Stimulated activated CD4-positive, alpha-beta T cell treated with anti-CD3 and anti-CD28 coated beads, TNF-alpha, amount 100 ng/mL, for 4 hours (primary cell): ENCODE measurements at places on chromosomes 6 and 20.
A peak's percentile ranks its signal among the peaks of the same experiment; 100 is the strongest.

DNA sequence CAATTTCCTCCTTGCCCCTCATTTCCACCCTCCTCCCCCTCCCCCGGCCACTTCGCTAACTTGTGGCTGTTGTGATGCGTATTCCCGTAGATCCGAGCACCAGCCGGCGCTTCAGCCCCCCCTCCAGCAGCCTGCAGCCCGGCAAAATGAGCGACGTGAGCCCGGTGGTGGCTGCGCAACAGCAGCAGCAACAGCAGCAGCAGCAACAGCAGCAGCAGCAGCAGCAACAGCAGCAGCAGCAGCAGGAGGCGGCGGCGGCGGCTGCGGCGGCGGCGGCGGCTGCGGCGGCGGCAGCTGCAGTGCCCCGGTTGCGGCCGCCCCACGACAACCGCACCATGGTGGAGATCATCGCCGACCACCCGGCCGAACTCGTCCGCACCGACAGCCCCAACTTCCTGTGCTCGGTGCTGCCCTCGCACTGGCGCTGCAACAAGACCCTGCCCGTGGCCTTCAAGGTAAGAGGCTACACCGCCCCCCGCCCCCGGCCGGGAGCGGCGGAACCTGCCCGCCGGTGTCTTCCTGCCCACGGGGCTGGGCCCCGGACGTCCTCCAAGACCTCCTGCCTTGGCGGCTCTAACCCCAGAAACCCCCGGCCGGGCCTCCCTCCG lies 44.9 kb upstream of the SUPT3H start:
- no peak for DNase-seq

DNA sequence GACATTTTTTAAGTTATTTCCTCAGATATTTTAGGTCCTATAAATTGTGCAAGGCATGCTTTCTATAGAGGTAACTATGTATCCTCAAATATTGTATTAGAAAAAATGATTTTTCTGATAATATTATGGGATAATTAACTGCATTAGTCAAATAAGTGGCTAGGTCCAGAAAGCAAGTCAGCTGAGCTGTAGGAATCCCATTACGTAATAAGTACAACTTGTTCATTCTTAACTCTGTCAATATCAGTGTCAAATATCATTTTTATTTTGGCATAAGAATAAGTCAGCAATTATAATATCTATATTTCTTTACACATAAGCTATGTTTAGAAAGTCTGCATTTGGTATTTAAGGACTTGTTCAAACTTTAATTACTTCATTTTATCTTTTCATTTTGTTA lies 830.9 kb upstream of the GJE1 start:
- no peak for DNase-seq

DNA sequence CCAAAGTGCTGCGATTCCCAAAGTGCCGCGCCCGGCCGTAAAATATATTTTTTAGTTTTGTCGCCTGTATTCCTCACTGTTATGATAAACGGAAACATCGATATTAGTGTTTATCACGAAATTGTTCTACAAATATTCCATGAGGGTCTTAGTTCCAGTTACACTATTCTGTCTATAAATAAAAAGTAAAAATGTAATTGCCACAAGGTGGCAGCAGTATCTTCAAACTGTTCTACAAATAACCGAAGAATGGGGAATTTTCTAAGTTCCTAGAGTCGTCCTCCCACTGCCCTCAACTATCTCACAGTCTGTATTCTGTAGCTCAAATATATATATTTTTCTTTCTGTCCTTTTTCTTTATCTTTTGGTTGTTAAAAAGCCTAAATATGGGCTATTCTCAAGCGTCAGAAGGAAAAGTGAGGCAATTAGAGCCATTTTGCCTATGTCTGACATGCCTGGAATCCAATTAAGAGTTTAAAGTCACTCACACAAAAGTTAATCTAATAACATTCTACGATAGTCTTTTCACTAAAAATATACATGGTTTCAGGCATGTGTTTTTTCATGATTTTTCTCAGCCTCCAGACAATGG lies 14.2 kb upstream of the FAM162B start:
- DNase-seq: no peak

DNA sequence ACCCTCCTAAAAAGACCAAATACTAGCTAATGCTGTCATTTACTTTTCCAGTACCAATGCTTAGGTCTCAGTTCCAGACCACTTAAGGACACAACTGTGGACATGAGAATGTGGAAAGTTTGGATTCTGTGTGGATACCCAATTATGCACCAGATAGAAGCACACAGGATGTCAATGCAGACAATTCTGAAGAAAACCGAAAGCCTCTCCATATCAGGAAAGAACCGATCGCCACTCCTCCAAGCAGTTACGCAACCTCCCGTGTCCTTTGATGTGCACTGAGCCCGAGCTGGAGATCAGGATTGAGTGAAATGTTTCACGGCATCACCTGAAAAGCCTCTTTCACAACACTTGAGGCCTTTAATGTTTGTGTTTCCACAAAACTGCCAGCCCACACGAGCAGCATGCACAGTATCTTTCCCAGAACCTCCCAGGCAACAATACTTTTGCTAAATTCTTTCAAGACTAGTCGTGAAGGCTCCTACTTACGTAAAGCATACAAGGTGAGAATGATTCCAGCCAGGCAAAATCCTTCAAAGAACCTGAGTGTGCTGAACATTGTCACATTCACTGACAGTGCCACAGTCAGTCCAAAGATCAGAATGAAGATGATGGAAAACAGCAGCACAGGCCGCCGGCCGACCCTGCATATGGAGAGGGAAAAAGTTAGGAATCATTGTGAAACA lies 47.0 kb downstream of the SLC22A23 start:
- DNase-seq: no peak

DNA sequence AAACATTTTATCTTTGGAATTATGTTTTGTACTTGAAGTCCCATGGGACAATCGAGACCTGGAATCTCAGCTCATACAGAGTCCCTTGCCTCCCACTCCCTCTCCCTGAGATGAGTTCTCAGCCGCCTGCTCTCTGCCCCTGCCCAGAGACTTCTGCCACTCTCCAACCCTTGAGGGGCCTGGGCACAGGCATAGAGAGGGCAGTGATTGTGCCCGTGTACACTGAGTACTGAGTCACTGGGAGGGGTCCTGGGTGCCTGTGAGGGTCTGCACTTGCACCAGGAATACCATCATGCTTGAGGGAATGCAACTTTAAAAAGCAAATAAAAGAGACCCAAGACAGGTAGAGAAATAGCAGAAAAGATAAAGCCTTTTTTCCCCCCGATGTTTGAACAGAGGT lies 453.8 kb upstream of the HS3ST5 start:
- no peak for DNase-seq

GRCh38 chr6:53205778-53206177 lies 57.1 kb upstream of the GCM1 start:
- no peak for DNase-seq

DNA sequence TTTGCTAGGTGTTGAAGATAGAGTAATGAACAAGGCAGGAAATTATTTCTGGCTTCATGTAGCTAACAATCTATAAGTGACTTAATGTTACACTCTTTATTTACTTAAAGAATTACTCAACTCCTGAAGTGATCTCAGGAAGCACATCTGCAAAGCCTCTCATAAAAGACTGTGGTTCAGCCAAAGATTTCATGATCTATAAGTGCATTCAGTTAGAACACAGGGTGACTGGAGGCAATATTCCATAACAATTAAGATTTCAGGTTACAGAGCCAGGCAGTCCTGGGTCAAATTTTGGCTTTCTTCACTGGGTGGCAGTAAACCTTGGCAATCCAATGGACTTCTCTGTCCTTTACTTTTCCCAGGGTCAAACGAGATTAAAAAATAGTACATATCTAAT lies 204.0 kb downstream of the TPBG start:
- DNase-seq: no peak

GRCh38 chr20:12504779-12505178 lies 504.0 kb upstream of the SPTLC3 start:
- DNase-seq: no peak

DNA sequence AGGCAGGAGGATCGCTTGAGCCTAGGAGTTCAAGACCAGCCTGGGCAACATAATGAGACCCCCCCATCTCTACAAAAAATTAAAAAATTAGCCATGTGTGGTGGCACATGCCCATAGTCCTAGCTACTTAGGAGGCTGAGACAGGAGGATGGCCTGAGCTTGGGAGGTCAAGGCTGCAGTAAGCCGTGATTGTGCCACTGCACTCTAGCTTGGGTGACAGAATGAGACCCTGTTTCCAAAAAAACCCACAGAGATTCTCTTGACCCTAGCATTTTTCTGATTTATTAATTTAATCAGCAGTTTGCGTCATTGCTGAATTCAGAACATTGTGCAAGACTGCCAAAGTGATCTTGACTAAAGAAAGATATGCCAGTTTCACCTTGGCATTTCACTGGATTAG lies 36.8 kb downstream of the KDM1B start:
- no peak for DNase-seq

DNA sequence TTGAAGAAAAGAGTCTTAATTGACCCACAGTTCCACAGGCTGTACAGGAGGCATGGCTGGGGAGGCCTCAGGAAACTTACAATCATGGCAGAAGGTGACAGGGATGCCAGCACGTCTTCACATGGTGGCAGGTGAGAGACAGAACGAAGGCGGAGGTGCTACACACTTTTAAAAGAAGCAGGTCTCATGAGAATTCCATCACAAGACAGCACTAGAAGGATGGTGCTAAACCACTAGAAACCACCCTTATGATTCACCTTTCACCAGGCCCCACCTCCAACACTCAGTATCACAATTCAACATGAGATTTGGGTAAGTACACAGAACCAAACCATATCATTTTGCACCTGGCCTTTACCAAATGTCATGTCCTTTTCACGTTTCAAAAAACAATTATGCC lies 20.9 kb downstream of the TAGAP start:
- DNase-seq: no peak

DNA sequence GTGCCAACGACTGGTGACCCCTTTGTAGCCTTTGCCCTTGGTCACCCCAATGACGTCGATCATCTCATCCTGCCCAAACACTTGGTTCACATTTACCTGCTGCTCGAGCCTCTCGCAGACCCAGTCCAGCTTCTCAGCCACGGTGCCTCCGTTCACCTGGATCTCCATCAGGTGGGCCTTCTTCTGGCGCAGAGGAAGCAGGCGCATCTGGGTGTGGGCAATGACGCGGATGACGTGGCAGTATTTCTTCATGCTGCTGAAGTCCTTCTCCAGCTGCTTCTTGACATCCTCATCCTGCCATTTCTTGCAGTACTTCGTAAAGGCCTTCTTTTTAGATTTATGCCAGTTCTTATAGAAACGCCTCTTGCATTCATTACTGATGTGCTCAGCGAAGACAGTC lies 46.9 kb upstream of the SEC63 start:
- DNase-seq: no peak

GRCh38 chr20:24045621-24046318 lies 57.2 kb upstream of the GGTLC1 start:
- DNase-seq: no peak

- DNase-seq: no peak
Observed at GRCh38 chr6:38142178-38142902, 322.8 kb downstream of the ZFAND3 start.

GRCh38 chr6:7439228-7439627 lies 49.6 kb downstream of the RIOK1 start:
- no peak for DNase-seq

DNA sequence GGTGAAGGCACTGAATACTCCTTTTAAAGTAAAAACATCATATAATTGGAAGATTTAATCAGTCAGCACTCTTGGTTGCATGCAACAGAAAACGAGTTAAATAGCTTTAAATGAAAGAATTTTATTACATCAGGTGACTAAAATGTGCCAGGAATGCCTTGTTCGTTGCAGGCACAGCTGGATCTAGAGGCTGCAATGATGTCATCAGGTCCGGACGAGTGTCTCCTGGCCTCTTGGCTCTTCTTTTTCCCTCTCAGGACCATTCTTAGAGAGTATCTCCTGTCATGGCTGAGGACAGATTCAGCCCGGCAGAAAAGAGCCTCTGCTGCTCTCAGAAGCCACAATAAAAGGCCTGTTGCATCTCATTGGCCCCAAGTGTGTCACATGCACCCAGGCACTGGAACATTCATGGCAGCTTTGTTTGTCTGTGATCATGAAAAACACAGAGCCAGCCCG lies 510.7 kb upstream of the SULF2 start:
- no peak for DNase-seq

DNA sequence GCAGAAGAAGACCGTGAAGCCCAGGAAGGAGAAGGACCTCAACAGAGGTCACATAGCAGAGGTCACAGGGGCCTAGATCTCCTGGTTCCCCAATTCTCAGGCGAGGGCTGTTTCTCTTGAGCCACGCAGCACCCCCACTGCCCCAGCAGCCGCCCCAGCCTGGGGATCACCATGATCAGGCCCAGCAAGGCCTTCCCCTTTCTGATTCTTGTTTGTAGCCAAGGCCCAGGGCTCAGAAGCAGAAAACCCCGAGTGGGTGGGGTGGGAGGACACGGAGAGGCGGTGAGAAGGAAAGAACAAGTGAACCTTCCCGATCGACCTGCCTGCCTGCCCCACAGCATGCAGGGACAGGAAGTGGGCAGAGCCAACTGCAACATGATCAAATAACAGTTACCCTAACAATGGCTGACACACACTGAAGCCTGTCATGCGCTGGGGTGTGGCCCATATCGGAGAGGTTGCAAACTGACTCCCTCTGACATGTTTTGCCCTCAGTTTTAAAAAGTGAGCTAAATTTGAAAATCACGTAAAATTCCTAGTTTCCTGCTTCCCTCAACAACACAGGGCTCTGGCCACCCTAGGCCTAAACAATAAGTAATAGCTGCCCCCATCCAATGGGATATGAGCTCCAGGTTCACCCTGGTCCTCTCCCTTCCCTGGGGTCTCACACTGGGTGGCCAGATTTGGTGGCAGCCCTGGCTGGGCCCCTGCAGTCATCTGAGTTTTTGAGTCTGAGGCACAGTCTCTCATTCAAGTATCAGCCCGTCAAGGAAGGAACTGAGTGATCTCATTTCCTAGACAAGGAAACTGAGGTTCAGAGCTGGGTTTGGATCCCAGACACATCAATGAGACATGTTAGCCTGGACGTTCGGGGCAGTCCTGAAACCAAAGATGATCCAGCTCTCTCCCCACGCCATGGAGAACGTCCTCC lies 6.5 kb downstream of the PEDS1 start:
- DNase-seq: peak; percentile 69

DNA sequence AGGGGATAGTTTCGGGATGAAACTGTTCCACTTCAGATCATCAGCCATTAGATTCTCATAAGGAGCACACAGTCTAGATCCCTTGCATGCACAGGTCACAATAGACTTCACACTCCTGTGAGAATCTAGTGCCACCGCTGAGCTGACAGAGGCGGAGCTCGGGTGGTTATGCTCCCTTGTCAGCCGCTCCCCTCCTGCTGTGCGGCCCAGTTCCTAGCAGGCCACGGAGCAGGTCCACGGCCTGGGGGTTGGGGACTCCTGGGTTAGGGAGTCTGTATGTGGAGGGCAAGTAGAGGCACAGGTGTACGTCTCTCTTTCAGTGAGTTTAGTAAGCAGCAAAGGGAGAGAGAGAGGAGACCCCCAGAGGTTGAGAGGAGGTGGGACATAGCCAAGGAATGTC lies 30.5 kb upstream of the MDFI start:
- no peak for DNase-seq

GRCh38 chr20:59661621-59662020 lies 57.3 kb downstream of the PHACTR3 start:
- no peak for DNase-seq
